ENCODE measurements at places on chromosomes 5 and 9.

GRCh38 chr9:33661176-33661575, 134.2 kb upstream of the PRSS3 start:
- no peak for DNase-seq

DNA sequence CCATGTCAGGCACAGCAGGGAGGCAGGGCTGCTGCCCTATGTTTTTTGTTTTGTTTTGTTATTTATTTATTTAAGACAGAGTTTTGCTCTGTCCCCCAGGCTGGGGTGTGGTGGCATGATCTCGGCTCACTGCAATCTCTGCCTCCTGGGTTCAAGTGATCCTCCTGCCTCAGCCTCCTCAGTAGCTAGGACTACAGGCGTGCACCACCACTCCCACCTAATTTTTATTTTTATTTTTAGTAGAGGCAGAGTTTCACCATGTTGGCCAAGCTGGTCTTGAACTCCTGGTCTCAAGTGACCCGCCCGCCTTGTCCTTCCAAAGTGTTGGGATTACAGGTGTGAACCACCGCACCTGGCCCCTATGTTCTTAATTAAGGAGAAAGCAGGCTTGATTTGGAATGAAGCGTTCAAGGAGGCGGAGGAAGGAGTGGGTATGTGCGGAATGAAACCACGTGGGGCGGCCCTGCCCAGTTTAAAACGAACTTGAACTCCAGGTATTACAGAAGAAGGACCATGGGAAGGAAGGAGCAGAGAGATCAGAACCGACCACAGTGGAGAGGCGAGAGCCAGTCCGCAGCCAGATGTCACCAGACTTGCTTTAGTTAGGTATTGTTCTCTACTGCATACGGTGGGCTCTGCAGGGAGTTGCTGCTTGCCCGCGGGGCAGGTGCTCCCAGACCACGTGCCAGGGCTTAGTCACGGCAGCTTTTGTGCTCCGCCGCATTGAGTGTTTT, 34.9 kb upstream of the EPB41L4B start:
- peak; percentile 27 for DNase-seq

DNA sequence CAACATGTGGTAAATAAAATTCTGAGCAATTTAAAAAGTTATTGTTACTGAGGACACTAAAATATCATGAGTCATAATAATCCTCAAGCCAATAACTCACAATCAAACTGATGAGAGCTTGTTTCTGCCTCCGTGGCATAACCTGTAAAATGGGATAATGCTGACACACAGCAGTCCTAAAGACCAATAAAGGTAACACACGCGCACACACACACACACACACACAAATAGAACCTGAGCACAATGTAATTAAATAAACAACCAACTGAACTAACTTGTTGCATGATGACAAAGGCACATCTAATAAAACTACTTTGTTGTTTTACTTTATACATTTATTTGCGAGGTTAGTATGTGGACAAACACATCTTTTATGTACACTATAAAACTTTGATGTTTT, 358.2 kb downstream of the BNC2 start:
- DNase-seq, result no peak

GRCh38 chr5:66821688-66822429, 225.7 kb downstream of the MAST4 start:
- peak; percentile 8 for DNase-seq

GRCh38 chr5:41625571-41625970, 115.2 kb upstream of the PLCXD3 start:
- DNase-seq, result no peak

- peak; percentile 56 for DNase-seq
Observed at GRCh38 chr9:17613758-17614157, 34.9 kb downstream of the SH3GL2 start.

GRCh38 chr5:172896465-172896864, 62.4 kb downstream of the ERGIC1 start:
- no peak for DNase-seq

DNA sequence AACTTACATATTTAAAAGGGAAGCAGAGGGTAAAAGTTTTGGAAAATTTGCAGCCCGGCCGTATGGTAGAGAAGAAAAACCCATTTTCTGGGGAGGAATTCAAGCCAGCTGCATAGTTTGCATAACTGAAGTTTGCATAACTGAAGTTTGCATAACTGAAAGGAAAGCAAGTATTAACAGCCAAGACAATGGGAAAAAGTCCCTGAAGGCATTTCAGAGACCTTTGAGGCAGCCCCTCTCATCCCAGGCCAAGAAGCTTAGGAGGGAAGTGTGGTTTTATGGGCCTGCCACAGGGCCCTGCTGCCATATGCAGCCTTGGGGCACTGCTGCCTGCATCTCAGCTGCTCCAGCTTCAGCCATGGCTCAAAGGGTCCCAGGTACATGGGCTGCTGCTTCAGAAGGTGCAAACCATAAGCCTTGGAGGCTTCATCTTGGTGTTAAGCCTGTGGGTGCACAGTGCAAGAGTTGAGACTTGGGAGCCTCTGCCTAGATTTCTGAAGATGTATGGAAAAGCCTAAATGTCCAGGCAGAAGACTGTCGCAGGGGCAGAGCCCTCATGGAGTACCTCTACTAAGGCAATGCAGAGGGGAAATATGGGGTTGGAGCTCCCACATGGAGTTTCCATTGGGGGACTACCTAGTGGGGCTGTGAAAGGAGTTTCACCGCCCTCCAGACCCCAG, 36.9 kb upstream of the CXCL14 start:
- no peak for DNase-seq

DNA sequence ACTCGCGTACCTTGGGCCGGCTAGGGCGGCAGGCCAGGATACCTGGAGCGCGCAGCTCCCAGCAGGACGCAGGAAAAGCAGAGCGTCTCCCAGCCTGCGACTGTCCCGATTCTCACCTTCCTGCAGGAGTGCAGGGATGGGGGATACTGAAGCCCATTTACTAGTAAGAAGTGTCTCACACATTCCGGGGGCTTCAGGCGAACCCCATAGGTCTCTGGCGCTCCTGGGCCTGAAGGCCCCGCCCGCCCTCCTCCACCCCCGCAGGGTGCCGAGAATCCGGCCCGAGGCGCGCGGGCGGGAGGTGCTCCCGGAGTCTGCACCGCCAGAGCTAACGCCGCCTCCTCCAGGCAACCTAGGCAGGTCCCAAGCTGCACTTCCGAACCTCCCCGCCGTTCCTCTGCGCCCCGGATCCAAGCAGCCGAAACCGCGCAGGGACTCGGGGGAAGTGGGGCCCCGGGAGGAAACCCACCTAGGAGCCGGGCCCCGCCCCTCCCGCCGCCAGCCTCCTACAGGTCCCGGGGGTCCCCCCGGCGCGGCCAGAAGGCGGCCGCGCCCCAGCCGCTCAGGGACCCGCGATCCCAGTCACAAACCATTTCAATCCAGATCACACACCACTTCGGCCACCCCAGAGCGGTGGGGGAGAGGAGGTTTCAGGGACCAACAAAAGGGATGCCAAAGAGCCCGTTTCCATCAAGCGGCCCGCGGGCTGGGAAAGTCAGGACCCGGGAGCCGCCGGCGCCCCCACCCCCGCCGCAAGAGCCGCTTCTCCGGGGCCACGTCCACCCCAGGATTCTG, 1.2 kb downstream of the ROR2 start:
- peak; percentile 52 for DNase-seq
